NCI-H1048 (cell line): ENCODE measurements at places on chromosomes 13 and 19.

DNA sequence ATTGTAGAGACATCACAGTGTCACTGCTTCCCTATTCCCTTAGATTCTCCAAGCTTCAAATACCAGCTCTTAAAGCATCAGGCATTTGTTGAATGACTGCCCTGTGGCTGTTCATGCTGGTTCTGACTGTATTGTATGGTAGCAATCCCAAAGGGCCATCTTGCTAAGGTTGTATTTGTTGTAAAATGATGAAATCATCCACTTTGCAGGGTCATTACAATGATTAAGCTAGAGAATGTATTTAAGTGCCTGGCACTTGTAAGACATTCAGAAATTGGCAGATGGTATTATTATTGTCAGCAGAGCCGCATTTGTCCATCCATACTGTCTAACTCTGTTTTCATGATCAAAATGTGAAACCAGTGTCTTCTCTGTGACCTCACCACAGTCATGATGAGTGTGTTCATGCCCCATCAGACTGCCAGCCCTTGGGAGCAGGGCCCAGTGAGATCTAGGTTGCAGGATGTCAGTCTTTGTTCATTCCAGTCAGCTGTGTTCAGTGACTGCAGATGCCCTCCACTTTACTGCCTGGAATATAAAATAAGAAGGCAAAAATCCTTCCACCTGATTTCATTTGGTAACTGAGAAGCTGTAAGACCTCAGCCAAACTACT lies 86.1 kb downstream of the DHRS12 start:
- DNase-seq = no peak

DNA sequence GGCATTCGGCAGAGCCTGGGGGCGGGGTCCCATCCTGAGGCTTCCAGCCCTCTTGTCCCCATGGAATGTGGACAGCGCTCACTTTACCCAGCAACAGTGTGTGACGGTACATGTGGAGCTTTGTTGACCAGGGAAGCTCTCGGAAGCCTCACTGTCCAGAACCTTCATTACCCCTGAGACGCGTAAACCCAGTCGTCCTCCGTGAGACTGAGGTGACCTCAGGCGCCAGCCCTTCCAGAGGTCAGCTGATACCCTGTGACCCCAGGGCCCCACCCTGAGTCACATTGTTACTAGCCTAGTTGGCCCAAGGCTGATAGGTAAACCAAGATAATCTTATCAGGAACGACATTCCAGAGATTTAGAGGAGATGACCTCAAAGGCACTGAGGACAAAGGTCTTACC lies 10.2 kb upstream of the TMEM160 start:
- DNase-seq = no peak

DNA sequence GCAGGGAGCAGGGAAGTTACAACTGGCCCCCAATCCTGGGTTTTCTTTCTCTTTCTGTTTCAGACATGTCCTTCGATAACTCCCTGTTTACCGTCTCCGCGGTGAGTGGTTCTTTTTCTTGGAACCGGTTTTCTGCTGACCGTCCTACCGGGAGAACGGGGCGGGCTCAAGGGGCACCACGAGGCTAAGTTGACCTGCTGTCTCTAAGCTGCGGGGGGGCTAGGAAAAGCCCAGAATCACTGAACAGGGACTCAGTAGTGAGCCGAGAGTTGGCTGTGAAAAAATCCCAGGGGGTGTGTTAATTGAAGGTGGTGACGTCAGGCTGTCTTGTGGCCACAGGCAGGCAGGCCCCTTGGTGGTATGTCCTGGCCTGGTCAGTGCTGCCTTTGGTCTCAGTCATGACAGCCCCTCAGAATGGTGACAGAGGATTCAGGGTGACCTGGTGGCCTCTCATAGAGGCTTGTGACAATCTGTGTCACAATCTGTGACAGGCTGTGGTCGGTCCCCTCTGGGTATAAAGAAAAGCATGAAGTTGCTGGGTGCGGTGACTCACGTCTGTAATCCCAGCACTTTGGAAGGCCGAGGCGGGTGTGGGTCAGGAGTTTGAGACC lies 8.1 kb upstream of the CARM1 start:
- no peak for DNase-seq

GRCh38 chr13:50685491-50685890 lies 158.0 kb downstream of the DLEU7 start:
- DNase-seq = no peak

GRCh38 chr19:13869281-13869680 lies 7.7 kb upstream of the NANOS3 start:
- no peak for DNase-seq

DNA sequence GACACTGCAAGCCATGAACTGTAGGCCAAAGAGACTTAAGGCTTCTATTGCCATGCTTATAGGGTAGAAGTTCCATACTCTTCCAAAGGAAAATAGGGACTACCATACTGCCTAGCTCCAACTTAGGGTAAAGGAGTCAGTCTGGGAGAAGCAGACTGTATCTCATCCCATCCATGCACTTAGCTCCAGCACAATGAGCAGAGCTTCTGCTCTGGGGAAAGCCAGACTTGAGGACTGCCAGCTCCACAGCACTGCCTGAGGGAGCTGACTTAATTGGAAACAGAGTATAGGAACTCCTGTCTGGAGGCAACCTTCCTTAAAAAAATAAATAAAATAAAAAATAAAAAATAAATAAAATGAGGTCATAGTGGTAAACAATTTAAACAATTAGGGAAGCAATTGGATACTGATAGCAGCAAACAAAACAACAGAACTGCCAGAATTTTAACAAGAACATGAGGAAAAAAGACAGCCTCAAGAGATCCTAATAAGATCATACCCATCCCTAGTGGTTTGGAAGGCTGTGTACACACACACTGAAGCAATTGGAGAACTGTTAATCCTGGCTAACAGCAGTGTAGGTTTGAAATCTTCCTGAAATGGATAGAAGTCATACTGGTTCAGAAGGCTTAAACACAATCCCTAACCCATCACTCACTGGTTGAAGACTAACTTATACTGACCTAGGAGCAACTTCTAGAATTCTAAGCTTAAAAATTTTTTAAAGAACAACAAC lies 550.1 kb downstream of the TBC1D4 start:
- DNase-seq = no peak

DNA sequence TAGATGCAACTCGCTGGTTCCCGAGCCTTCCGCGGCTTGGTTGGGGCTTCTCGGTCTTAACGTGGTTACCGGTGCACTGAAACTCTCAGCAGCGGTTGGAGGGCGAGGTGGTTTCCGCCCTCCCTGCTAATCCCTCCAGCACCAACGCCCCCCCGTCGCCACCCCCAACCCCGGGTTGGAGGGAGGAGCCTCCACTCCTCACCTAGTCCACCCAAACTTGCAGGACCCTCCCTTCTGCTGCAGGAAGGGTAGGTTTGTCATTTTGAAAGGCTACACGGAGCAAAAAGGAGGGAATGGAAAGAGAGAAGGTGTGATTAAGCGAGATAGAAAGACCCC lies 465.0 kb downstream of the ITGBL1 start:
- DNase-seq = no peak

GRCh38 chr19:1756705-1757465 lies 3.6 kb downstream of the ONECUT3 start:
- no peak for DNase-seq

DNA sequence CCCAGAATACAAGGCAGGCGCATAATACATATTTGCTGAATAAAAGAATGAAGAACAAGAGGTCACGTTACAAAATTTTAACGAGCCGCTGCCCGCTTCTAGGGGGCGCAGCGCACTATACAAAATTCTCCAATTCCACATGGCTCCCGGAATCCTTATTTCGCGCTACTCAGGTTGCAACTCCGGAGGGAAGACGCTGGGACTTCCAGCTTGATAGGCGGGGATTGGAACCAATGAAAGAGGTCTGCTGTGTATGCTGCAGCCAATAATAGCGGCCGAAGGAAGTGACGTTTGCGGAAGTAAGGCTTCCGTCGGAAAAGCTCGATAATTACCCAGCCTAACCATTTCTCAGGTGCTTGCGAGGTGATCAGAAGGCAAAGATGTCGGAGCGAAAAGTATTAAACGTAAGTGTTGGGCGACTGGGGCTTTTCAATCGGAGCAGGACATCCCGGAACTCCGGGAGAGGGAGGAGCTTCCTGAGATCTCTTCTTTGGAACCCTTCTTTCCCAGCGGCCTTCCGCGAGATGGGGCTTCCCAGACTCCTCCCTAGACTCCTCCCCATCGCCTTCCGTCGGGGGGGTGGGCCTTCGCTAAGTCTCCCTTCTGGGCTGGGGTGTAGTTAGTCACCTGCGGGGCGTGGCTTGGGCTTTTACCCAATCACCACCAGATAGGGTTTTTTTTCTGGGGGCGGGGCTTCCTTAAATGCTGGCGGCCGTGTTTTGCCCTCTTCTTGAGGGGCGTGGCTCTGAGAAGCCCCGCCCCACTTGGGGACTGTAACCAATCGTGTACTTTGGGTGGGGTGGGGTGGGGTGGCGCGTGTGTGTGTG lies at the start of gene YJU2:
Gene YJU2 (plus strand): TSS at position 314 of the 827 bp plus-strand sequence. CDS start 67 bp downstream, at position 381.
- DNase-seq = peak; percentile 99

DNA sequence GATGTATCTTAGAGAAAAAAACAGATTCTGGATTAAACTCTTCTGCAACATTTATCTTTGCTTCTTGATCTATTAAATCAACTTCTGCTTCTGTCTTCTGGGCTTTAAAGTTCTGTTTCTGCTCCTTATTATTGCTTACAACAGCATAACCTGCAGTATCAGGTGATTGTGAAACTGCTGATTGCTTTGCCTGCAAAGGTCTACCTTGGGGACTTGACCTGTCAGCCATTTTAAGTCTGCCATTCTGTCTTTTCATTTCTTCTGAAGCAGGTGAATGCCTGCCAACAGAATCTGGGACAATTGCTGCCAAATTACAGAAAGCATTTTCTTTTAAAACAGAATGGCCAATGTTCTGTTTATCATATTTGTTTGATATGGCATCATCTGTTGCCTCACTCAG lies 31.1 kb downstream of the TEX30 start:
- no peak for DNase-seq

DNA sequence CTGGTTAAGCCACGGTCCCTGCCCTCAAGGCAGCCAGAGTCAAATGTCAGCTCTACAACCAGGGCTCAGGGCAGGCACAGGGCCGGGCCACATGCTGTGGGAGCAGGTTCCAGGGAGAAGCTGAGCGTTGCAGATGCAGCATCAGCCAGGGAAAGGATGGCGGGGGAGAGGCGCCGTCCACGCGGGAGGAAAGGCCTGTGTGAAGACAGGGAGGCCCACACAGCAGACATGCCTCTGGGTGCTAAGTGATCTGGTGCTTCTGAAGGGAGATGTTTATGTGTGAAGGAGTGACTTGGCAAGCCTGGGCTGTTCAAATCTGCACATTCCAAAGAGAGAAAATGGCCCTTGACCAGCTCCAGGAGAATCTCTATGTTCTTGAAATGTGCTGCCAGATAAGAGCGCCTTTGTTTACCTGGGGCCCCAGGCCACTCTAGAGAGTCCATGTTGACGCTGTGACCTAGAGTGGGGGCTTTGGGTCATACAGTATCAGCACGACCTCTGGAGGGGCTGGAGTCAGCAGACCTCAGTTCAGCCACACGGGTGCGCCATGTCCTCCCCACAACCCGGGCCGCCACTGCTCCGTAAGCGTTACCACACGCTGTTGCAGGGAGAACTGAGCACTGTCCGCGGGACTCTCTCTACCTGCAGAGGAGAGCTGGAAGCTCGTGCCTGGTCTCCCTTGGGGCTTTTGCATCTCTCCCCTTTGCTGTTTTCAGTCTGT lies 15.9 kb upstream of the ATF5 start:
- no peak for DNase-seq

GRCh38 chr19:670609-671075 lies 5.5 kb upstream of the FSTL3 start:
- no peak for DNase-seq

DNA sequence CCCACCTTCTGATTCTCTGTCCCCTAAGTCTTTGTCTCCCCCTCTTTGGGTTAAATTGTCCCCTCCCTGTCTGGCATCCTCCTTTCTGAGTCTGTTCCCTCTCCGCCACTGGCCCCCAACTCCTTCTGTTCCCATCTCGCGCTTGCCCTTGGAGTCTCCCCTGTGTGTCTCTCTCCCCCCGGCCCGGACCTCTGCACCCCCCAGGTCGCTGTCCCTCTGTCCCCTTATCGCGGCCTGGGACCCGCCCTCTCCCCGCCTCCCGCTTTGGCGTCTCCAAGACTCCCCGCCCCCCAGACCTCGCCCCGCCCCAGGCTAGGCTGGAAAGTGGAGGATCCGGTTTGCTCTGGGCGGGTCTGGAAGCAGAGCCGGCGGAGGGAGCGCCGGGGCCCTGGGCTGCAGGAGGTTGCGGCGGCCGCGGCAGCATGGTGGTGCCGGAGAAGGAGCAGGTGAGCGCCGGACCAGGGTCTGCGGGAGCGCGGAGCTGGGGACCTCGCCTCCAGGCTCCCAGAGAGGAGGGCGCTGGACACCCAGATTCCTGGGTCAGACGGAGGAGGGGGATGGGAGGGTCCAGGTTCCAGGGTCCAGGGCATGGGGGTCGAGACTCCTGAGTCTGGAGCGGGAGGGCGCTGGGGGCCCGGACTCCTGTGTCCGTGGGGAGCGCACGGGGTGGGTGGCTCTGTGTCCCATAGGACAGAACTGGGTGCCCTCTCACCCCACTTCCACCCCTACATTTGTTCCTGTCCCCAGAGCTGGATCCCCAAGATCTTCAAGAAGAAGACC lies at the start of gene TRPM4:
Gene TRPM4 (plus strand): TSS at position 348 of the 780 bp plus-strand sequence. CDS start 75 bp downstream, at position 423.
- DNase-seq = peak; percentile 65

DNA sequence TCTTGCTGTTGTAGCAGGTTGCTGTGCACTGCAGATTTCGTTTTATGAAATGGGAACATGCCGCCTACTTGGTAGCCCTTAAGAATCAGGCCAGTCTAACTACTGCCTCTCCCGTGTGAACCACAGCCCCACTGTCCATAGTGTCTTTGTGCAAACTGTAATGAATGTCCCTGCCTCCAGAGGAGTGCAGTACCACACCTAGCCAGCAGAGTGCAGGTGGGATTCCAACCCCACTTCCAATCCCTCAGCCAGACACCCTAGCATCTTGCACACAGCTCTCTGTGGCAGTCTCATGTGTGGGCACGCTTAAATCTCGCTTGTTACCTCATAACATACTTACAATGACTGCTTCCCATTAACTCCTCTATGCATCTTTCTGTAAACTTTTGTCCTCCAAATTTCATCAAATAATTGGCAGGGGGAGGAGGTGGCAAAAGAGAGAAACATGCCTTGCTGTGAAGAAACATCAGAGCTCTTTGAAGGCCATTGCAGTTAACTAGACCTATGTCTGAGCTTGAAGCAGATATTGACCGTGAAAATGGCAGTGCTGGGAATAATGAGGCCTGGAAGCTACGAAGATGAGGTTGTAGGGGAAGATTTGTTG lies 47.2 kb downstream of the ZAR1L start:
- no peak for DNase-seq
